ENCODE measurements at places on chromosomes 1 and 21.

DNA sequence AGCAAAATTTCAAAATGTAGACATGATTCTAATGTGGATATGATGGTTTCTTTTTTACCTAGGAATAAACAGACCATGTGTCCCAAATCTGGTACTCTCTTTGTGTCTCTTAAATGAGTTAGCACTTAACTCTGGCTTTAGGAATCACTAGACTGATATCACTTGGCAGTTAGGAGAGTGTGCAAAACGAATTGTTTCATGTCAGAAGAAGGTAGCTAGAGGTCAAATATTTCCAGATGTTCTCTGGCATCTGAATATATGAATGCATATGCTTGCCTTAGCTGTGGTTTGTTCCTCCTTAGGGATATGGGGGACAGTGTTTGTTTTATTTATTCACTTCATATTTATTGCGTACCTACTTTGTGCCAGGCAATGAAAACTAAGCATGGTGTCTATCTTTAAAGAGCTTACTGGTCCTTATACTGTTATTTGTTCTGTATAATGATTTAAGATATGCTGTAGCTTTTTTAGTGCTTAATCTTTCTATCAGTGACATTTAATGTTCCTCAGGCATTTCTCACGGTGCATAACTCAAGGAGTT is 65.2 kb downstream of the LRRC8C start:
- DNase-seq, result no peak

DNA sequence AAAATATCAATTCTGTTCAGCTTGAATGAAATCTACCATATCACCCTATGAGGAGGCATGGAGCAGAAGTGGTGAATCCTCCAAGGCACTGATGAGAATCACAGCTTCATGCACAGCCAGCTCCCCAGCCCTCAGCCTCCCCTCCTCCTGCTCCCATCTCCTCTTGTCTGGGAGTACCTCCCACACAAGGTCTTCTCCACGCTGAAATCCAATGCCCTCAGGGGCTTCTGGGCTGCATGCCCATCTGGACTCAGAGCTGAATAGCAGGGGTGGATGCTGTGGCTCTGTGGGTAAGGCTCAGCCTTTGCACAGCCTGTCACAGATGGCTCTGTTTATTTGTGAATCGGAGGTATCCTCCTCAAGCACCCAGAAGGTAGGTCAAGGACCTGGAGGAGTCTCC is 48.6 kb downstream of the KCNC4 start:
- no peak for DNase-seq

DNA sequence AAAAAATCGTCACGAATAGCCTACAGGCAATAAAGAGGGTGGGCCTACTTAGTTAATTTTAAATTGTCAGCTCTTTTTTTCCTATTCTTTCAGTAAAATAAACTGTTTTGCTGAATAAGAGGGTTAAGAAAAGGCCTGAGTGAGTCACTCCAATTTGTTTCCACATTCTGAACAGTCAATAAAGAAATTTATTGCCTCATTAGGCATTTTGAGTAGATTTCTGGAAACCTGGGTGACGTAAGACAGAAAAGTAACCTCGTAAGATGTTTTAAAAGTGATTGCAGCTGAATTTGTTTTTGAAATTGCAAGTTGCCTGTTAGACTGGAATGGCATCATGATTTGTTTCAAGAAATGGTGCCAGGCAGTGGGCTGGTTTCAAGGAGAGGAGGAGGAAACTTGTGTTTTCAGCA is 439.3 kb downstream of the USP25 start:
- DNase-seq, result no peak

DNA sequence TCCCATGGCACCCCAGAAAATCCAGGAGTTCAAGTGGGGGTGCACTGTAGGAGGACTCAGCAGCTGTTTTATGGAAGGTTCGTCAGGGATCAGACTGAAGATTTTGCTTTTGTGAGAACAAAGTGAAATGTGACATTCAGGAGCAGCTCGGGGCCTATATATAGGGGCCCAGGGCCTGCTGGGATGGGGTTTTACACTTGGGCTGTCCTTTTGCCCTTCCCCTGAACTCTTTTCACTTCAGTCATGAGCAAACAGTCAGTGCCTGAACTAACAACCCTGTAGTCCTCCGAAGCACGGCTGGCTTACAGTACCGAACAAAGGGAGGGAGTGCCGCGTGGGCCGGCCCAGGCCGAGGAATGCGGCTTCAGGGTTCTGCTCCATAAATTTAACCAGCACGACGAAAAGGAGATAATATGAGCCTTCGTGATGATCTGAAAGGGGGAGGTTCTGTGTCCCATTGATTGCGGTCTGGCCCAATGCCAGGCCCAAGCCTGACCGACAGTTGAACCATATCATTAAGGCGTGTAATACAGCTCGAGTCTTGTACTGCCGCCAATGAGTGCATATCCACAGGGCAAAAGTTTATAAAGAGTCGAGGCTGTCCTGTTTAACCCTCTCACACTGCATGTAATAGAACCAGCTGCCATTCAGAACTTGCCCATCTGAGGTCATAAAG is 139.9 kb downstream of the DHRS3 start:
- no peak for DNase-seq

- DNase-seq, result no peak
Measured at GRCh38 chr21:38857152-38857825, 51.6 kb downstream of the ETS2 start.

GRCh38 chr1:11031624-11032262 is 15.3 kb downstream of the MASP2 start:
- no peak for DNase-seq

DNA sequence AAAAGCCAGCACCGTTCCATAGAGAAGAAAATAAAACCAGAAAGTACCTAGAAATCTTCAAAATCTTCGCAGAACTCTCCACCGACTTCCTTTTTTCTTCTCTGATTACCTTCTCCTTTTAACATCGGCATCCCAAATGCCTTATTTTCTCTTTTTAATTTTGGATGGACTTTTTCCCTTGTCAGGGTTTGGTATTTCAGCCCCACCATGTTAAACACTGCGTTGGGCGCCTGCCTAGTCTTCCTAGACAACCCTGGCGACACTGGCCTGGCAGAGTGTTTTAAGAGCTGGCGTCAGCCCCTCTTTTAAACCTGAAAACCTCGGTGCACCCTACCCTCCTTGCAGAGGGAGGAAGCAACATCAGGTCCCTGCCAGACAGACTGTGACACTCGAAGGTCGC is 66.0 kb upstream of the EFHD2 start:
- DNase-seq, result no peak

- DNase-seq, result no peak
Measured at GRCh38 chr1:21058035-21058793, 118.5 kb downstream of the EIF4G3 start.

DNA sequence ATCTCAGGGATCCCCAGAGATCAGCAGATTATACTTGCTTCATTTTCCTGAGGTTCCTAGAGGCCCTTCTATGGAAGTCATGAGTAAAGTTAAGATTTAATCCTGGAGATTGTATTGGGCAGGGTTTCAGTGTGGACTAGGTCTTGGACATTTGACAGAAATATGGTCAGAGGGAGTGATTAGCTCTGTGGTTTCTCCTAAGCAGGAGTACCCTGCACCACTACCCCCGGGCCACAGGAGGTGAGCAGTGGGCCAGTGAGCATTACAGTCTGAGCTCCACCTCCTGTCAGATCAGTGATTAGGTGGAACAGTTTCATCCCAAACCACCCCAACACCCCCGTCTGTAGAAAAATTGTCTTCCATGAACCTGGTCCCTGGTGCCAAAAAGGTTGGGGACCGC is 43.2 kb downstream of the PHACTR4 start:
- no peak for DNase-seq

DNA sequence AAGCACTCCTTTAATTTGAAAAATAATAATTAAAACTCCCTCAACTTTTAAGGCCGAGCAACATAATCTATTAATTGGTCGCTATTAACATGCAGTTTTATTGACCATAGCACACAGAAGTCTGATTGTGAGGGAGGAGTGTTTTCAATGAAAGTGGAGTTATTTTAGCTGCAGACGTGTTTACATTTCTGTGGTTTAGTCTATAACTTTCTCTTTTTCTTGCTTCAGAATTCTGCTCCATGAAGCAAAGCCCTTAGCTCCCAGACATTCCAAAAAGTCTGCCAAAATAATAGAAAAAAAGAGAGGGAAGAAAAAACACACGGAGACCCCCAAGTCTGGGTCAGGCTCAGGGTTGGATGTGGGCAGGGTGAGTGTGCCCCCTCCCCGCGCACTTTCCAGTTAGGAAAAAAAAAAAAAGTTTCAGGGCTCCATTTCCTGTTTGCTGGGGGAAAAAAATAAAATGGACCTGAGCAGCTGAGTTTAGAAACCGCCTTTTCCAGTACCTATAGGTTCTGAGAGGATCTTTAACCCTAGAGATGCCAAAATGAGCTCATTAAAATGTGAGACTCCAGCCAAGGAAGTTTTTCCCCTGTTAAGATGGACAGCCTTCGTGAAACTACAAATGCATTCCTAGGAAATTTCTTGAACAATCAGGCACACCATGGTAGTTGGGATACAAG is 143.7 kb upstream of the ETS2 start:
- no peak for DNase-seq

GRCh38 chr1:173868266-173869020 is at the start of gene ZBTB37:
Gene ZBTB37 (plus strand): TSS chr1:173868380. CDS start chr1:173870226, 1,846 bp downstream.
- DNase-seq, result peak; percentile 91

- no peak for DNase-seq
Measured at GRCh38 chr1:119733754-119734153, 22.0 kb downstream of the PHGDH start.

GRCh38 chr21:36813052-36813451 is 114.1 kb downstream of the SIM2 start:
- no peak for DNase-seq

GRCh38 chr1:218207194-218207593 is 77.9 kb upstream of the RRP15 start:
- DNase-seq, result no peak

GRCh38 chr1:29688471-29689365 is 452.4 kb downstream of the PTPRU start:
- DNase-seq, result no peak

DNA sequence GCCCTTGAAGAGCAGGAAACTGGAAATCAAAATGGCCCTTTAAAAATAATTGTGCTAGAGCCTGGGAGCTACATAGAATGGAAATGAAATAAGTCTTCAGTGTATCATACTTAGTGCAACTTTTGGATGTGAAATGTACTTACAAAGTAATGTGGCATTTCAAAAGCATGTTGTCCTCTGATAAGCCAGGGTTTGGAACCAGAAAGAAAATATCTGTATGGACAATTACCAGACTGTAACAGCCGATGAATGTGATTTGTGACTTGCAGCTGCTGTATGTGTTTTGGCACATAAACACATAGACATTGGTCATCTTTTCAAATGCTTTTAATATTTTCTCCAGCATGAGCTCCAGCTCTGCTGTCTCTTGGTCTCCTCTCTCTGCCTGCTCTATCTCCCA is 546.4 kb downstream of the OMA1 start:
- DNase-seq, result no peak

GRCh38 chr21:23452384-23453083 is 2154.7 kb downstream of the MRPL39 start:
- peak; percentile 12 for DNase-seq

DNA sequence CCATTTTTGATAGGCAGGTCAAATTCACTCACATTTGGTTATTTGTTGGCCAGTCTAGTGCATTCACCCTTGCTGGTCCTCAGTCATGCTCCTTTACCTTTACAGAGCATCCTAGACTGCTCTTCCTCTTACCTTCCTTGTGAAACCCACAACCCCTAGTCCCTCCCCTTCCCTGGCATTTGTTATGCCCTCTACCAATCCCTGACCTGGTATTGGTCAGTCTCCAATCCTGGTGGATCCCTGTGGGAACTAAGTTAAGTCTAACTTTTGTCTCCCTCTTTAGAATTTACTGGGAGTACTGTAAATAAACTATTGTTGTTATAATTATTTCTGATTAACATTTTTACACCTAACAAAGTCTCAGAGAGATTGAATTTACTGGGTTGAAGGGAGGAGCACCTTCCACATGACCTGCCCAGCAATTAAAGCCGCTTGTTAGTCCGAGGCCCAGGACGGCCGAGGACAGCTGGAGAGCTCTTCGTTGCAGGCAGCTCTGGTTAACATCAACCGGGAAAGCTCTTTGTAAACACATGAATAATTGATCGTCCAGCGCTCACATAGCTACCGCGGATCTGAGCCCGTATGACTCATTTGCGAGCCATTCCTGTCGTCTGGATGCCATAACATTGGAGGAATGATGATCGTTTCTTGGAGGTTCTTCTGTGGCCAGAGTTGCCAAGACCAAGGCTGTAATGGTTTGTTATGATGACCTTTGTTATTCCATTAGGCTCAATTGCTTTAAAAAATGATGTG is 31.9 kb downstream of the MTARC1 start:
- DNase-seq, result no peak

DNA sequence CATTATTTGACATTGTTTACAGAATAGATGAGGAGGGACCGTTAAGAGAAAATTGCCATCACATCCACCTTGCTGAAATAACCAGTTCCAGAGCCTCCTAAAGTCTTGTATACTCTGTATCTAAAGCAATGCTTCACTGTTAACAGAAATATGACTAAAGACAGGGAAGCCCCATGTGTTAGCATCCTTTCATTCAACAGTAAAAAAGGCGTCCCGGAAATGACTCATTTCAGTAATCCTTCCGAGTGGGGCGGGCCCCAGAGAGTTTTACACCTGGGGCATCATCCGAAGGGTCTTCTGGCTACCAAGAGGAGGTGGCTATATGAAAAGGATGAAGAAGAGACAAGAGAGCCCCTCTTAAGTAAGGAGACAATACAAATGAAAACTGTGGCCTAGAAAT is 227.2 kb downstream of the SLC45A1 start:
- DNase-seq, result no peak

DNA sequence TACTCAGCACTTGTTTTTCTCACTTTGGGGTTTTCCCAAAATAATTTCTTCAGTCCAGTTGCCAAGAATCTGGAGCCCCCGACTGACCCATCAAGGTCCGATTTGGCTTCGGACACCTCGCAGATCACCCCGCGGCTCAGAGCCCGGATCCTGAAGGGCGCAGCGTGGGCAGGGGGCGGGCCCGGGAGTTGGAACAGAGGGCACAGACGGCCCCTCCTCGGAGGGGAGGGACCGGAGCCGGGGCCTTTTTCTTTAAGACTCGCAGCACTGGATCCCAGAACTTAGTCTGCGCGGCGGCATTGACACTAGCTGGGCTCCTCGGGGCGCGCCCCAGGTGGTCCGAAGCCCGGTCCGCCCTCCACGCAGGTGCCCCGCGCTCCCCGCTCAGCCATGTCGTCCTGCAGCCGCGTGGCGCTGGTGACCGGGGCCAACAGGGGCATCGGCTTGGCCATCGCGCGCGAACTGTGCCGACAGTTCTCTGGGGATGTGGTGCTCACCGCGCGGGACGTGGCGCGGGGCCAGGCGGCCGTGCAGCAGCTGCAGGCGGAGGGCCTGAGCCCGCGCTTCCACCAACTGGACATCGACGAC is at the start of gene CBR3:
Gene CBR3 (plus strand): TSS at position 277 of the 588 bp plus-strand sequence. CDS start 114 bp downstream, at position 391.
- peak; percentile 49 for DNase-seq

DNA sequence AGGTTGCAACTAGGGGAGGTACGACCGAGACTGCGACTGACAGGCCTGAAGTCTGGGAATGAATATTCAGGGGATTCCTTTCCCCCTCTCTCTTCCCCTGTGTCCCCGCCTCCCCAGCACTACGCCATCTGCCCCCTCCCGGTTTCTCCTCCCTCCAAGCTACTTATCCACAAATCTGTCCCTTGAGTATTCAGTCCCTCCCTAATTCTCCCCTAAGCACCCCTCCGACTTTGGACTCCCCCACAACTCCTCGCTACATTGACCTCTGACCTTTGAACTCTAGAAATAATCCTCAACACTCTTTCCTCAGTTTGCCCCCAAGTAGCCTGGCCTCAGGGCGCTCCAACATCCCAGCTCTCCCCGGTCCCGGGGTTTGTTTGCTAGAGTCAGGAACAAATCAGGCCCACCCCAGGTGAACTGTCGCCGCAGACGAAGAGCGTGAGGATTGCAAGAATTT is 393 bp downstream of the LYSMD1 start:
- peak; percentile 58 for DNase-seq

- DNase-seq, result no peak
Measured at GRCh38 chr1:1429671-1430073, 5.8 kb upstream of the VWA1 start.

All from NB4 (cell line).